ENCODE measurements at places on chromosomes 2 and 18.

- DNase-seq: no peak
Measured at GRCh38 chr2:15624903-15625302, 33.2 kb downstream of the DDX1 start.

DNA sequence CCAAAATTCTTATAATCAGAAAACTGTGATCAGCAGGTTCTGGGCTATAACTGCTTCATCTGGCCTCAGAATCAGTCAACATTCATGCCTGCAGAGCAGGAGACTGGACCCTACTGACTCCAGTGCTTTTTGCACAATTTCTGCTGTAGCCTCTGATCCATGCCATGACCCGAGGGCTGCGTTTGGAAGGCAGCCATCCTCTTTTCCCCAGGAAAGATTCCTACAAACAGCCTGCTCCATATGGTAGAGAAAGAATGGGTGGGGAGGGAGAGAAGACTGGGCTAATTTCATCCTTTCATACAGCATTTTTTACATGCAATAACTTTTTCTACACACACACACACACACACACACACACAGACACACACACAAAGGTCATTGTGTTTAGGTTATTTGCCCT is 133.0 kb upstream of the MMADHC start:
- peak; percentile 16 for DNase-seq

DNA sequence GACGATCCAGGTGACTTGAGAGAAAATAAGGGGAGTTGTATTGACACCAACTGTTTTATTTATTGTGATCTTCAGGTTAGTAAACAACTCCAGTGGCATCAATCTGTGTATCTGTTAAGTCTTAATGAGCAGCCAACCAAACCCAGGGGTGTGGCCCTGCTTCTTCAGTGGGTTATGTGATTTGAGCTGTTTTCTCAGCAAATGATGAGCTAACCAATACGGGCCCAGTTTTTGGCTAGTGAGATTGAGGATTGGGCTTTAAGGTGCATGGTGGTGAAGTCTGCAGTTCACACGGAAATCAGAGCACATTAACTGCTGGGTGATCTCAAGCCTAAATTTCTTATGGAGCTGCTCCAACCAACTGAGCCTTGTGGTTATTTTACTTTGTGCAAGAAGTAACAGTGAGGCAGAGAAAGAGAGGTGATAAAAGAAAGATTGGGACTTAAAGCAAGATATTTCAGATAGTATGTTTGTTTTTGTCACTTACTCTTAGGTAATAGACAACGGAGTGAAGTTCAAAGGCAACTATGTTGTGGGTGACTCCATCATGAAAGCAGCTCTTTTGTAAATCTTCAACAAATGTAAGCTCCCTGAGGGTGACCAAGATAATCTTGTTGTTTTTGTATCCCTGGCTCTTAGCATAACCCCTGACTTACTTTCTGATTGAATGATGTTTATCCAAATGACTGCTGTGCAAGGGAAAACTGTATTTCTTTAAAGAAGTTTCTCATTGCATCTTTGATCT is 2.4 kb downstream of the MTCL1 start:
- DNase-seq: no peak

- no peak for DNase-seq
Measured at GRCh38 chr2:110788976-110789375, 56.6 kb downstream of the ACOXL start.

- DNase-seq: no peak
Measured at GRCh38 chr2:46116553-46116991, 180.6 kb upstream of the EPAS1 start.

GRCh38 chr18:25282896-25283703 is 68.9 kb downstream of the ZNF521 start:
- no peak for DNase-seq

- no peak for DNase-seq
Measured at GRCh38 chr18:33020877-33021276, 248.1 kb upstream of the KLHL14 start.

Data from left cardiac atrium (tissue), 4 donors.